ENCODE measurements at places on chromosomes 13 and 19. TPM values are rescaled to one million over a fixed set of nuclear protein-coding genes. Genes with fewer than 3 reads are reported as not detected.
A peak's percentile ranks its signal among the peaks of the same experiment; 100 is the strongest.

DNA sequence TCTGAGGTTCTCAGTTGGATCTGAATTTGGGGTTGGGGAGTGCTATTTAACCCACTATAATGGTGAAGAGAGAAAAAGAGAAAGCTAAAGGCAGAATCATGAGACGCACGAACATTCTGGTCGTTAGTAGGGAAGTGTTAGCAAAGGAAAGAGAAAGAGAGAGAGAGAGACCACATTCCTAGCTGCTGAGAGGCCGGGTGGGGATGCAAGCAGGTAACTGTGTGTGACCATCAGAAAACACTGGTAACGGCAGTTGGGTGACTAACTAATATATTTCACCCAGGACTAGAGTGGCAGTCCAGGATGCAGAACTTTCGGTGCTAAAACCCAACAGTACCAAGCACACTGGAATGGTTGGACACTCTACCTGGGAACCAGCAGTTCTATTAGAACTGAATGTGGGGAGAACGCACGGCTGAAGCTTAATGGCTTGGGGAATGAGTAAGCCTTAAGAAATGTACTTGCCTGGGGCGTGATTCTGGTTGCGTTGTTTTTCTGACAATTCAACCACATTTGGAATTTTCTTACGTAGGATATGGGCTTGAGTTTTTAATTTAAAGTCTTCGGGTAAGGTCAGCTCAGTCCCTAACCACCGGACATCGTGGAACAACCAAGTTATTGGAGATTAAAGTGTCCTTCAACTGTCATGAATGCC is 130.2 kb downstream of the DNAJC15 start:
- H3K27ac ChIP-seq, result no peak overlapping the region
- no peak for DNase-seq

GRCh38 chr19:531753-532560 is at the start of gene CDC34:
Gene CDC34, plus strand, starts transcription at chr19:531760. Its CDS starts 172 bp downstream, at chr19:531932.
- peak within 1 kb of the TSS; percentile 78 for H3K4me3 ChIP-seq
- H3K36me3 ChIP-seq, result no peaks in the 10 kb centered on the region
- peaks cover 24% of the 10 kb centered on the region for H3K4me1 ChIP-seq
- H3K27me3 ChIP-seq, result no peaks in the 10 kb centered on the region
- peak; percentile 37 for DNase-seq

GRCh38 chr19:55704494-55705245 is 29.6 kb downstream of the EPN1 start:
- peak; percentile 30 for DNase-seq
- no peaks in the 10 kb centered on the region for H3K27me3 ChIP-seq
- no peak overlapping the region for H3K27ac ChIP-seq

- DNase-seq, result no peak
- H3K27ac ChIP-seq, result no peak overlapping the region
- H3K4me3 ChIP-seq, result no peak overlapping the region
- no peaks in the 10 kb centered on the region for H3K27me3 ChIP-seq
- H3K36me3 ChIP-seq, result peaks cover 28% of the 10 kb centered on the region
These were observed 11.8 kb downstream of the IFNL1 start for GRCh38 chr19:39307822-39308530.

DNA sequence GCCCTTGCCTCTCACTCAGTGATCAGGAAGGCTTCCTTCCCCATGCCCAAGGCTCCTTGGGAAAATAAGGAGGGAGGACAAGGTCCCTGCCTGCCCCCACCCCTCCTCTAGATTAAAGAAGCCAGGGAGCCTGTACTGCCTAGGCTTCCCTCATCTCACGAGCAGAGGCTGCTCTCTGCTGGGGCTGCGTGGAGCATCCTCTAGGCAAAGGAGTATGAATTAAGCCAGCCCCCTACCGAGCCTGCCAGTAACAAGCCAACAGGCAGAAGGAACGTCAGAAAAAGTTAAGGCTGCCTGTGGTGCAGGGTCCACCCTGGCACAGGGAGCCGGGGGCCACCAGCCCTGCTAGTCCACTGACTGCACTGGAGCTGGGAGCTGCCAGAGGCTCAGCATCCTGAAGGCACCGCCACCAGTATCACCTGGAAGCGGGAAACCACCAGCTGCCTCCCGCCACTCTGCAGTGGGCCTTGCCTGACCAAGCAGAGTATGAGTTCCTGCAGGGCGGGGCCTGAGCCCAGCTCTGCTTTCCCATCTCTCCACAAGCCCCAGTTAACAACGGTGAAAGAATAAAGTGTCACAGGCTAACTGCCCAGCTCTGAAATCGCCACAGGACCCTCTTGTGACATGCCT is 6.8 kb downstream of the NAPA start:
- H3K27me3 ChIP-seq, result no peaks in the 10 kb centered on the region
- H3K36me3 ChIP-seq, result no peaks in the 10 kb centered on the region
- no peak overlapping the region for H3K27ac ChIP-seq
- H3K4me1 ChIP-seq, result peaks cover 35% of the 10 kb centered on the region

DNA sequence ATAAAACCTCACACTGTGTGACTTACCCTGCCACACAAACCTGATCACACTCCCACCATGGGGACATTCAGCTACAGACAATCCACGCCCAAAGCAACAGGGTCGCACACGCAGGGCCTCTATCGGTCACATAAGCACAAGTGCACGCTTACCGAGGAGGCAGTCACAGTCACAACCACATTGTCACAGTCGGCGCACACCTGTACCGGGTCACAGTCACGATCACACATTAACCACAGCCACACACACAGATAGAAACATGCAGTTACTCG is 579 bp downstream of the ZNF566 start:
- peak overlapping the region; percentile 98 for H3K27ac ChIP-seq
- H3K4me1 ChIP-seq, result peaks cover 24% of the 10 kb centered on the region
- no peaks in the 10 kb centered on the region for H3K27me3 ChIP-seq
- DNase-seq, result peak; percentile 74
- H3K4me3 ChIP-seq, result peak overlapping the region; percentile 86

DNA sequence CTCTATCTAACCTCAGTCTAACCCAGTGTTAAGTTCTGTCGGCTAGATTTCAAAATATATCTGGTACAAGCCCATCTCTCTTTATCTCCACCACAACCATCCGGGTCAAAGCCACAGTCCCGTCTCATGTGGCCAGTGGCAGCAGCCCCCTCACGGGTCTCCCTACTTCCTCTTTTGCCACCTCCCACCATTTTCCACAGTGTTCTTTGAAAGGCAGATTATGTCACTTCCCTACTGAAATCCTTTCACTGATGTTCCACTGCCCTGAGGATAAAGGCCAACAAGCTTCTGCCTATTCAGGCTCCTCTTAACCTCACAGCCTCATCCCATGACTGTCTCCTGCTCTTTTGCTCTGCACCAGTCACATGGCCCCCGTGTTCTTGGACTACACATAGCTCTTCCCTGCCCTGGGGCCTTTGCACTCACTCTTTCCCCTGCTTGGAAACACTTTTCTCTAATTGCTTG is 117.2 kb downstream of the UBL3 start:
- H3K4me3 ChIP-seq, result no peak overlapping the region
- no peak overlapping the region for H3K27ac ChIP-seq
- peaks cover 5% of the 10 kb centered on the region for H3K4me1 ChIP-seq
- peaks cover 43% of the 10 kb centered on the region for H3K27me3 ChIP-seq
- DNase-seq, result no peak

GRCh38 chr19:29805031-29805965 is 6.5 kb upstream of the CCNE1 start:
- no peak for DNase-seq
- H3K27ac ChIP-seq, result no peak overlapping the region

DNA sequence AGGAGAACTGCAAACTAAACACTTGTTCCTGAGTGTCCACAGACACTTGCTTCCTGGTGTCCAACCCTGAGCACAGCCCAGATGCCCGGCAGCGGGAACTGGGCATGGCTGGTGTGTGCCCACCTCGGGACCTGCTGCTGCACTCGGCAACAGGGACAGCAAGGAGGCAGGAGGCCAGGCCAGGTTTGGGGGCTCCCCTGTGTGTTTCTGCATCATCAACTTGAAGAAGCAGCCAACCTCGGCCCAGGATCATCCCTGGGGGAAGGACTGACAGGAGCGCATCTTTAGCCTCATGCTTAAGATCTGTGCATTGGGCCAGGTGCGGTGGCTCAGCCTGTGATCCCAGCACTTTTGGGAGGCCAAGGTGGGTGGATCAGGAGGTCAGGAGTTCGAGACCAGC is 35.1 kb upstream of the LDLR start:
- H3K27me3 ChIP-seq, result no peaks in the 10 kb centered on the region
- DNase-seq, result no peak
- H3K4me3 ChIP-seq, result no peak overlapping the region
- H3K36me3 ChIP-seq, result peaks cover 11% of the 10 kb centered on the region
- H3K27ac ChIP-seq, result no peak overlapping the region
- H3K4me1 ChIP-seq, result peaks cover 19% of the 10 kb centered on the region

DNA sequence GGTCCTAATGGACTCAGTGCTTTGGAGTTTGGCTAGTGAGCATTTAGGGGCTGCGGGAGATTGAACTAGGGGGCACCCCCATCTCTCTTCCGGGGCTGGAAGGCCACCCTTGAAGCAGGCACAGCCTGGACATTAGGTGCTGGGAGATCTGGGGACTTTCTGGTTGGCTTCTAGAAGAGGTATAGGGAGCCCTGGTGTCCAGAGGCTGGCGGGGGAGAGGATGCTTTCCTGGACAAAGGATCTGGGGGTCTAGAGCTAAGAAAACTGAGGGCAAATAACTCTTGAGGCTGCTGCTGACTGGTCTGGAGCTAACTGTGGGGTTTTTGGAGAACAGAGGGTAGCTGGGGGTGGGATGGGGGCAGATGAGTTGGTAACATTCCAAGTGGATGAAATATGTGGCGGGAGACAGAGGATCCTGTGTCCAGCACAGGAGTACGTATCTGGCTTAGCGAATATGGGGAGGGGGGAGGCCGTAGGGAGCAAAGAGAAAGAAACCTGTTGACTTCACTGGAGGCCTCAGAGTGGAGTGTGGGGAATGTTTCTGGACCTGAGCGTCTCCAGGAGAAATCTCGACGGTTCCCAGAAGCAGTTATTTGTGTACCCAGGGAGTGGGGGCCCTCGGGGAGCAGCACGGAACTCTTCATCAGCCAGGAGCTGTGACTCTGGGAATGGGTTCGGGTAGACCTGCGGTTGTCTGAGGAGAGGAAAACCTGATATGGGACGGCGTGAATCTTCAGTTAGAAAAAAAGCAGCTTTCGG is 1.4 kb downstream of the HNRNPUL1 start:
- peaks cover 34% of the 10 kb centered on the region for H3K4me1 ChIP-seq
- DNase-seq, result peak; percentile 20
- peaks cover 39% of the 10 kb centered on the region for H3K36me3 ChIP-seq
- H3K27me3 ChIP-seq, result no peaks in the 10 kb centered on the region
- peak overlapping the region; percentile 95 for H3K4me3 ChIP-seq

DNA sequence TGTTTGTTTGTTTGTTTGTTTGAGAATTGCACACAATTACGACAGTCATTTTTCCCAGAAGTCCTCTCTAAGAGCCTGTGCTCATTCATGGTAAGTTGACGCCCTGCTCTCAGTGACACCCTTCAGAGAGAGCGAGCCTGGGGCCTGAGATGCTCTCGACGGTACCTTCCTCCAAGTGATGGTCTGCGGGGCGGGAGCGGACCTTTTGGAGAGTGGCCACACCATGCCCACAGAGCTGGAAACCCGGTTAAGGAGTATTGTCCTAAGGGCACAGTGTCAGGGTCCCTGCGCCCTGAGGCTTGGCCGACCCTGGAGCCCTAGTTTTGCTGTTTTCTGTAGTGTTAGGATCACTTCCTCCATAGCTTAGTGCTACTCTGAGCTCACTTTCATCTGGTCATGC is 3.6 kb downstream of the POP4 start:
- no peak for DNase-seq
- peaks cover 48% of the 10 kb centered on the region for H3K36me3 ChIP-seq
- no peak overlapping the region for H3K27ac ChIP-seq

DNA sequence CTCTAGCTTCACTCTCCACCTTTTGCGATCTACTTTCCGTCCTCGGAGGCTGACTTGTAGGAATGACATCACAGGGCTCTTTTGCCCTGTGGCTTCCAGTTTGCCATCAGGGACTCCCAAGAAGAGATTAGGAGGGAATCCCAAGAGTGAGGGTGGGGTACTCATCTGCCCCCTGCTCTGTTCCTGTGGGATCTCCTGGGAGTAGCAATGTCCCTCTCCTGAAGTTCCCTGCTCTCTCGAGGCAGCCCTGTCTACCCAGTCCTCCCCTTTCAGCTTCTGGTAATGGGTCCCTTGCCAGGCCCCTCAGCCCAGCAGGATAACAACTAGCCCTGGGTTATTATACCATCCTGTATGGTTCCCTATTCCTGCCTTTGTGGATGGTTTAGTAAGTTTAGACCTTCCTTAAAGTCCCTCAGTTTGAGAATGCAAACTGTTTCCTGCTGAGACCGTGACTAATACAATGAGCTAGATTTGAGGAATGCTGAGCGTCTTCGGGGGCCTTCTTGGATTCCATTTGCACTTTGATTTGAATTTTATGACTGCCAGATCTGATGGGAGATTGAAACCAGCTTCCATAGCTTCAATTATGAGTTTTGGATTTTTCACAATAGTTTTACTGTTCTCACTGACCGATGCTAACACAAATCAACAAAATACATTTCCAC is 73.7 kb upstream of the IPO5 start:
- H3K36me3 ChIP-seq, result no peaks in the 10 kb centered on the region
- H3K27ac ChIP-seq, result no peak overlapping the region
- H3K4me3 ChIP-seq, result no peak overlapping the region
- H3K4me1 ChIP-seq, result no peaks in the 10 kb centered on the region
- peaks cover 20% of the 10 kb centered on the region for H3K27me3 ChIP-seq

DNA sequence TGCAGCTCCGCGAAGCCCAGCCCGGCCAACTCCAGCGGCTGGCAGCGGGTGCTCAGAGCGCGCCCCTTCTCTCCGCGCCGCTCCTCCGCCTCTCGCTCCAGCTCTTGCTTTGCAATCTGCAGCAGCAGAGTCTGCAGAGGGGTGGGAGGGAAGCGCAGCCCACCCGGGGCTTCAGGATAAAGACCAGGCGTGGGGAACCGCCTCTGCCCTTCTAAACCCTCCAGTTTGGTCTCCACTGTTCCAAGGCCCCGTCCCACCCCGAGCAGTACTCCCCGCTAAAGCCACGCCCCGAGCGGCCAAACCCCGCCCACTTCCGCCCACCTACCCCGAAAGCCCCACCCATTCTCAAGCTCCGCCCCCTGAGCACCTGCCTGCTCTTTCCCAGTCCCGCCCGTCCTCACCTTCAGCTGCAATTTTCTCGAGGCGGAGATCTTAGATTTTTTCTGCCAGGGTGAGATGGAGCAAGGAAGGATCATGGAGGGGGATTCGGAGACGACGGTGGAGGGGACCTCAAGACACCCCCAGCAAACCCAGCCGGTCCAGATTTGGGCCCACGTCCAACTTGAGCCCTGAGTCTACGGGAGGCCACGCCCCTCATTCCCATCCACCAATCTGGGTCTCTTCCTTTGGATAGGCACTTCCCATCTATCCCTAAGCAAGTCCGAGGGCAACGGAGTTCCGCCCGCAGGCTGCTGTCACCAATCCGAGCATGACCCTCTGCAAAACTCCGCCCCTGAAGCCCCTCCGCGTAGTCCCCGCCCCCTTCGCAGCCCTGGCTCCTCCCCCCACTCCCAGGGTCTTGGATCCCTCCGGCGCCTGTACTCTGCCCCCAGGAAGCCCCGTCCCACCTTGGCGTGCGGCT is 1.1 kb downstream of the TNNI3 start:
- H3K36me3 ChIP-seq, result peaks cover 4% of the 10 kb centered on the region
- peaks cover 17% of the 10 kb centered on the region for H3K27me3 ChIP-seq
- no peak overlapping the region for H3K27ac ChIP-seq
- H3K4me1 ChIP-seq, result peaks cover 25% of the 10 kb centered on the region
- H3K4me3 ChIP-seq, result no peak overlapping the region

GRCh38 chr13:73138276-73138637 is 79.5 kb downstream of the KLF5 start:
- H3K27ac ChIP-seq, result no peak overlapping the region
- H3K4me3 ChIP-seq, result no peak overlapping the region
- H3K4me1 ChIP-seq, result no peaks in the 10 kb centered on the region

UBE2L5 gene
- total RNA-seq, result not detected

MAP2K7 gene
- 33.7 TPM for total RNA-seq

PRSS57 gene
- not detected for total RNA-seq

NOVA2 gene
- total RNA-seq, result 0.09 TPM

MAST3 gene
- total RNA-seq, result 17.4 TPM

FAM216B gene
- total RNA-seq, result not detected

C19orf67 gene
- total RNA-seq, result 0.39 TPM

ICAM3 gene
- total RNA-seq, result 122 TPM

Data from activated CD4-positive, alpha-beta T cell treated with anti-CD3 and anti-CD28 coated beads for 36 hours (primary cell).